ENCODE measurements at places on chromosomes 11 and 22.

DNA sequence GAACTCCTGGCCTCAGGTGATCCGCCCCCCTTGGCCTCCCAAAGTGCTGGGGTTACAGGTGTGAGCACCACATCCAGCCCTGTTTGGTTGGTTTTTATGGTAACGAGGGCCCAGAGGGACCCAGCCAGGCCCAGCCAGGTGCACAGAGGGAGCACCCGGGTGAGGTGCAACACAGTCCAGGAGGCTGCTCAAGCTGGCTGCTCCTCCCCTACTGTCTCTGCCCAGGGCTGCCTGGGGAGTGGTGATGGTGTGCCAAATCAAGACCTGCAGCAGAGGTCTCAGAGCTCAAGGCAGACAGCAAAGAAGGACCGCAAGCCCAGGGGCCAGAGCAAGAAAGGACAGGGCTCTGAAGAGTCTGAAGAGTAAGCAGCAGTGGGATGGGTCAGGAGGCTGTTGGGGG is 1.4 kb downstream of the TSGA10IP start:
- DNase-seq: no peak

- DNase-seq: no peak
Measured at GRCh38 chr22:45421349-45422055, 8.0 kb downstream of the RIBC2 start.

DNA sequence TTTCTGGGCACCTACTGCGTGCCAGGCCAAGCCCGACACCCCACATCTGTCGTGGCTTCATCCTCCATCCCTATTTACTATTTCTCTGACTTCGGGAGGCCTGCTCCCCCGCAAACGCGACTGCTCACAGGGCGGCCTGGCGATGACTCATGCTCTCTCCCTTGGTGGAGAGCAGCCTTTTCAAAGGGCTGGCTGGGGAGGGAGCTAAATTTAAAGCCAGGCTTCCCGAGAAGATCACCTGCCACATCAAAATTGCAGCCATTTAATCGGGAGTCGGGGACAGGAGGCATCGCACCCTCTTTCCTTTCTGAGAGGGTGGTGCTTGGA is 24.9 kb upstream of the SHISAL1 start:
- no peak for DNase-seq

- no peak for DNase-seq
Measured at GRCh38 chr11:62770778-62771143, 435 bp upstream of the TAF6L start.

DNA sequence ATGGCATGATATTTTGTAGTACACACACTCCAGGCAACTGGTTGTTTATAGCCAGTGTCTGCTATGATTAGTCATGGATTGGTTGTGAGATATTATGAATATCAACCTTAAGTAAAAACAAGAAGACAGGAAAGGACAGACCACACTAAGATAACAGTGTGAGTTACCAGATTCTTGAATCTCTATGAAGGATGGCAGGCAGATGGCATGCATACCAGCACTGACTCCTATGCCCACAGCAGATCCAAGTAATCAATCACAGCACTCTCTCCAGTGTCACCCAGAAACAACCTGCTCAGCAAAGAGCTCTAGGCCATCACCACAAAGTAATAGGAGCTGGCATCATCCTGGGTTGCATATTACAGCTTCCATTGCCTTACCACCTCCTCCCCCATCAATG is 116.6 kb downstream of the GALNT18 start:
- no peak for DNase-seq
